ENCODE measurements at places on chromosomes 2 and 18.

- DNase-seq: no peak
Observed at GRCh38 chr2:197809064-197809463, 4.7 kb downstream of the PLCL1 start.

- no peak for DNase-seq
Observed at GRCh38 chr2:210230518-210230917, 5.3 kb upstream of the ACADL start.

GRCh38 chr2:111626037-111626864 is 257.7 kb downstream of the ANAPC1 start:
- no peak for DNase-seq

DNA sequence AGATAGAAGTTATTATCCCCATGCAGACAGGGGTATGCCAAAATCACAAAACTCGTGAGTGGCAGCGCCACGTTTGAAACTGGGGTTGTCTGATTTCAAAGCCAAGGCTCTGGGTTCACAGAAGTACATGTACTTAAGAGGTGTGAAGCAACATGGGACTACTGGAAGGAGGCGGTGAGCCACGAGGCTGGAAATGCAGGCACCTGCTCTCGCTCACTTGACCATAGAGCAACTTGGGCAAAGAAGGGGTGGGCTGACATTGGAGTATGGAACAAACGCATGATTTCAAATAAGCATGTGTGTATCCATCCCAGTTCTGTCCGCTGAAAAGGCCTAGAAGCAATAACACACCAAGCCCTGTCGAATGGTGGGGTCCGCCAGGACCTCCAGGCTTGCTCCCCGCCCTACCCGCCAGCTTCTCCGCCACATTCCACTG is 593 bp upstream of the ACTR2 start:
- no peak for DNase-seq

DNA sequence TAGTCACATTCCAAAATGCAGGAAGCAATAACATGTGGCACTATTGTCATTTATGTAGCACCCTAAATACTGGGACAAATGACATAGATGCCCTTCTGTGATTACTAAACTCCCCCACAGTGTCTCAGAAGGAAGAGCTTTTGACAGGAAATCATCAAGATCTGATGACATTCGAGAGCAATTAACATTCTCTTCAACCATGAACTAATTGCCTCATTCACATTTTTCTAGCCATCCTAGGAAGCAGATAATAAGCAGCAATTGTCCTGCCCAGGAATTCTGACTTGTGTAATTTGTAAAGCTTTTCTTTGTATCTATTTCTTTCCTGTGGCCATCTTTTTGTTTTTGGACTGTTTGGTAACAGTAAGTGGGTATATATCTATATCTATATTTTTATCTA is 292.6 kb downstream of the TGIF1 start:
- no peak for DNase-seq

GRCh38 chr2:148362144-148362796 is 282.3 kb upstream of the EPC2 start:
- DNase-seq: no peak
